Colonic mucosa (tissue), 4 donors: ENCODE measurements at places on chromosomes 16 and 17. TPM values are rescaled to one million over a fixed set of nuclear protein-coding genes. Genes with fewer than 3 reads are reported as not detected.

SLC38A8 gene
- not detected for total RNA-seq

CAPN15 gene
- 74.6 TPM for total RNA-seq

SYT17 gene
- total RNA-seq: 5.5 TPM

TP53TG3 gene
- total RNA-seq: not detected

MARCHF10 gene
- total RNA-seq: not detected

TBC1D3G gene
- total RNA-seq: not detected

PLEKHG4 gene
- total RNA-seq: 14.7 TPM

IGFALS gene
- 5.7 TPM for total RNA-seq

TMEM98 gene
- total RNA-seq: 110 TPM

C16orf74 gene
- 0.37 TPM for total RNA-seq

CHST4 gene
- 0.44 TPM for total RNA-seq

CRYM gene
- 10.4 TPM for total RNA-seq

GSG1L gene
- 0.15 TPM for total RNA-seq

TVP23A gene
- total RNA-seq: not detected

TBC1D3I gene
- 0.88 TPM for total RNA-seq

KRTAP16-1 gene
- total RNA-seq: not detected

PGAP3 gene
- 37.3 TPM for total RNA-seq

KRT32 gene
- not detected for total RNA-seq

SEZ6L2 gene
- total RNA-seq: 12.1 TPM

TBC1D16 gene
- 19.8 TPM for total RNA-seq

AATK gene
- 13.3 TPM for total RNA-seq

PRSS27 gene
- total RNA-seq: 0.15 TPM

KRT36 gene
- total RNA-seq: not detected

ATXN7L3 gene
- 77.3 TPM for total RNA-seq

TEKT1 gene
- not detected for total RNA-seq

ADGRG1 gene
- total RNA-seq: 126 TPM

ZNF423 gene
- total RNA-seq: 4.7 TPM

PLCG2 gene
- total RNA-seq: 9.1 TPM

JPT2 gene
- 53.5 TPM for total RNA-seq

GPR179 gene
- total RNA-seq: 0.12 TPM
